LoVo (cell line): ENCODE measurements at places on chromosomes 11 and 22.

DNA sequence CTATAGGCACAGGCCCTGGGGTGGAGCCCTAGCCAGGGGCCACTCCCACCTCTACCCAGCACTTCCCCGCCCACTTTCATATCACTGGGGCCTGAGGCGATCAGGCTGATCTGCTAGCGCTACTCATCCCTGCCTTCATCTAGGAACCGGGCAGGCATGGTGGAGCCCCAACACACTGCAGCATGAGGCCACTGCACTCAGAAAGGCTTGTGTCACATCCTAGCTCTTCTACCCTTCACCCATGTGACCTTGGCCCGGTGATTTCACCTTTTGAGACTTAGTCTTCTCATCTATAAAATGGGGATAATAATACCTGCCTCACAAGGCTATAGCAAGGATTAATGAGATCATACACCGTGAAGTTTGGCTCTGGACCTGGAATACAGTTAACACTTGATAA is 18.1 kb upstream of the GDPD5 start:
- DNase-seq: no peak

GRCh38 chr11:65853246-65853979 is 4.6 kb downstream of the CFL1 start:
- DNase-seq: no peak

- DNase-seq: no peak
Measured at GRCh38 chr22:16806401-16806800, 18.8 kb downstream of the XKR3 start.

DNA sequence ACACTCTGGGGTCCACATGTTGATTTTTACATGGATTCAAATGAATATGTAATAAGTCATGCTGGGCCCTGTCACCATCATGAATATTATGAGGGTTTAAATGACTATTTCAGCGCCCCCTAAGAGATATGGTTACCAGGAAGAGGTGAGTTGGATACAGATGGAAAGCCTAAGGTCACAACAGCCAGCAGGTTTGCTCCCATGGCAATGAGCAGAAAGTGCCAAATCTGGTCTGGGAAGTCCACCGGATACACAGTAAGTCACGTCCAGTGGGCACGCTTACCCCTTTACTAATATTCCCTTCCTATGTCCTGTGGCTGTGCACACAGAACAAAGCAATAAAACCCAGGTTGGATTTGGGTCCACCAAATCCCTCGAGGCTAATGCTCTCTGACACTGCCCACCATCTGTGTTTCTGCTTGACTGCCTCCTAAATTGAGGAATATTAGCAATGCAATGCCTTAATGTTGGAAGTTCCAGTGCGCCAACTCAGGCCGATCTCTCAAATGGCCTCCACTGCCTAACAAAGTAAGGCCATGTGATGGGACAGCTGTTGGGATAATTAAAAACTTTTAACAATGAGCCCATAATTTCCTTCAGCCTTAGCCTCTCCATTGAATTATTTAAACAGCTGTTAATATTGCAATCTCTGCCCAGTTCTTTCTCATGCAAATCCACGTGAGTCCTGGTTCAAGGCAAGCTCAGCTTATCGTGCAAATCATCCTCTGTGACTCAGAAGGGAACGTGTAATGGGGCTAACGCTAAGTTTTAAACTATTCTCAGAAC is 97.6 kb downstream of the SLC1A2 start:
- DNase-seq: no peak

GRCh38 chr11:45079943-45080719 is 66.3 kb upstream of the PRDM11 start:
- DNase-seq: no peak

DNA sequence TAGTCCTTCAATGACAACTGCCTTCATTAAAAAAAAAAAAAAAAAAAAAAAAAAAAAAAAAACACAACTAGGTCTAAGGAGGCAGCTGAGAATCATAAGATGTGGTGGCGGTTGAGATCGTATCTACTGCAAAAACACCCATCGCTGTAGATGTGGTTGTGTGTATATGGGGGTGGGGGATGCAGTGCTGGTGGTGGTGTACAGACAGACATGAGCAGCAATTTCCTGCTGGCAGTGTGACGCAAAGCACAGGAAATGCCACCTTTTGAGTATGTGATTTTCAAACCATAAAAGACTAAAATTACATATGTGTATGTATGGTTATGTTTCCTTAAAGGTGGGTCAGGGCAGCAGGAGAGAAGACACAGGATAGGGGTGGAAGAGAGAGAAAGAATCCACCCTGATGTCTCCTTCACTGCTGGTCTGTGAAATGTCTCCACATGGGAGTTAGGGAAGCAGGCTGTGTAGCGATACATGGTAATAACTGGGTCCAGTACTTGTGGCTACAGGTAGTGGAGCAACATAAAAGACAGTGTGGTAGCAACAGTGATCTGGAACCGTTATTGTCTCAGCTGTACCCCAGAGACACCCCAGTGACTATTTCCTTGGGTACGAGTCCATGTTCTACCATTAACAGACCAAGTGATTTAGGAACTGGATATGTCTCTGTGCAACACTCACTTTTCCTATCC is 57.9 kb downstream of the SYTL2 start:
- DNase-seq: no peak

DNA sequence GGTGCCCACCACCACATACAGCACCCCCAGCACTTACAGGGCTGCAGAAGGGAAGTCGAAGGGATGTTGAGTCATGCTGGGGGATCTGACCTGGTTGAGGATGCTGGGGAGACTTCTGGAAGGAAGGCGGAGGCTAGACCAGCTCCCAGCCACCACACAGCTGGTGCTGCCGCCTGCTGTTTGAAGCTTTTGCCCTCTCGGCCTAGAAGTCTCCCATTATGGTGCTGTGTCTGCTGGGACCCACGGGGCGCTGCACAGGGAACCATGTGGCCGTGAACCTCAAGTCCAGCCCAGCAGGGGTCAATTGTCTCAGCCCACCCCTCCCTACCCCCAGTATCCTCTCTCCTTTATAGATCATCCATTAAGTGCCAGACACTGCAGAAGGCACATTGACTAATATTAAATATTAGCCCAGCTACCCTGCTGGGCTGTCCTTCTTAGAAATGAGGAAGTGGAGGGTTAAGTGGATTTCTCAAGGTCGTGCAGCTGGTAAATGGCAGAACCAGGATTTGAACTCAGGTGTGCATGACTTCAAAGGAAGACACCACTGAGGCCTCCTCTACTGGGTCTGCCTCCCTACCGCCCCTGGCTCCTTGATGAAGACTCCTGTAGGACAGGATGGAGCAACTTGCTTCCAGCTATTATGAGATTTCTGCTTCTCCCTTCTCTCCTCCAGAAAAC is 49.7 kb downstream of the CYTH4 start:
- no peak for DNase-seq

DNA sequence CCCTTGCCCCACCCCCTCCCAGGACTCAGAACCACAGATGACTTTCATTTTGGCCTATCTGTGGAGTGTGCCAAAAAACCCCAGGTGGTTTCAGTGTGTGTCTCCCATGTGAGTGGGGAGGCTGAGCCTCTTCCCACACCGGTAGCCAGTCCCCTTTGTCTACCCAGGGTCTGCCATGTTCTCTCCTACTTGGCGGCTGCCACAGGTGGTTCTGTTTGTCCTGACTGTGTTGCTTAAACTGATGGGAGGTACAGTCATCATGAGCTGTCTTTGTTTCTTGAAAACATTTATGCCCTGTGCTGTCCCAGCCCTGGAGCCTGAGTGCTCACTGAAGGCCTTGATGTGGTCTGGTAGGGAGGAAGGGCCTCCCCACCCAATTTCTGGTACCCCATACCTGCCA is 39.7 kb upstream of the SUSD2 start:
- DNase-seq: no peak

GRCh38 chr22:45254789-45255278 is 14.1 kb upstream of the KIAA0930 start:
- DNase-seq: no peak

DNA sequence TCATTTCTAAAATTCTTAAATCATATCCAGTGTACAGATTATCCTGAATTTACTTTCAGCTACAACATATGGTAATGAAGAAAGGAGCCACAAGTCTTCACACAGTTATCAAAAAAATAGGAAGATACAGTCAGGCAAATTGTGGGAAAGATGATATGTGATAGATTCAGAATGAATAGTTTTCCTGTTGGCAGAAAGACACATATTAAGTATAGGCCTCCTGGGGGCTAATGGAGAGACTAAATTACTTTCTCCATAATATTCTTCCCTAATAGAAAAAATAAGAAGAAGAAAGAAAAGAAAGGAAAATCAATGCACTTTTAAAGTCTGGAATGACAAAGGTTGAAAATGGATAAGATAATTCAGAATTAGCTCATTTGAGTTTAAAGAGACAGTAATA is 2073.5 kb downstream of the LRRC4C start:
- DNase-seq: no peak

GRCh38 chr11:115759622-115760460 is 255.6 kb upstream of the CADM1 start:
- no peak for DNase-seq

- no peak for DNase-seq
Measured at GRCh38 chr11:75733431-75734107, 15.9 kb downstream of the MOGAT2 start.

DNA sequence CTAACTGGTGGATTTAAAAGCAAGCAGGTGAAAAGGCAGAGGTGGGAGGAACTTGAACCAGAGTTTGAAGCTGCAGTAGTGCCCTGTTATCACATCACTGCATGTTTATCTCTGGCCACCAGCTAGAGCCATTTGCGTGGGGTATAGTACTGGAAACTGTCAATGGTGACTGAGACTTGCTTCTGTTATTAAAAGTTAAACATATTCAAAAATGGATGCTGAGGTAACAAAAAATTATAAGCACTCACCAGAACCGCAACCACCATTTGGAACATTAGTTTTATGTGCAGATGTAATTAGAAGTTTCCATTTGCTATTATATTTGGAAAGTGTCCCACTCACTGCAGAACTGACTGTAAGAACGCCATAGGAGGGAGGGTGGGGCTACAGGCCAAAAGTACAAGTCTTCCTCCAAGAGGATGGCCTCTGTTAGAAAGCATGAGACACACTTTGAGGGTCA is 1.2 kb upstream of the CD59 start:
- DNase-seq: no peak

- no peak for DNase-seq
Measured at GRCh38 chr11:77259641-77260040, 41.8 kb downstream of the GDPD4 start.

DNA sequence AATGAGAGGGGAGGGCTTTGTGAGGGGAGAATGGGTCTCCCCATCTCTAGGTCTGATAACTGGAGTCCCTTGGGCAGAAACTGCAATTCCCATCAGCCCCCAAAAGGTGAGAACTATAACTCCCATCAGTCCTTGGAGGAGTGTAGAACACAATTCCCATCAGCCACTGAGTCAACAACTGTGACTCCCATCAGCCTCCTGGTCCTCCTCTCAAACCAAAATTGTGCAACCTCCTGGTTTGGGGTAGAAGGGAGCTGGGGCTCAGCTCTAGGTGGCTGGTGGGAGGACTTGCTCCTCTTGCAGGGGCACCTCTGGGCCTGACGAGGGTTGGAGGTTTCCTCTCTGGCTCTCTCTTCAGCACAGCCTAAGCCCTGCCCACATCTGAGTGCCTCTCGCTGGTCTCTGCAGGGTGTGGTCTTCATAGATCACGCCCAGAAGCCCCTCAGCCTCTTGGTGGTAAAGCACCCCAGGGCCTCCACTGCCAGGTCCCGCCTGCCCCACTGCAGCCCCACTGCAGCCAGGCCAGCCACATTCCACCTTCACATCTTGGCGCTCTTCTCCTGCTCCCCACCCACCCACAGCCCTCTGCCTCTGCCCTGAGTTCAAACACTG is 18.5 kb downstream of the SLC22A12 start:
- DNase-seq: no peak

- DNase-seq: no peak
Measured at GRCh38 chr11:36193290-36193619, 96.0 kb downstream of the COMMD9 start.

DNA sequence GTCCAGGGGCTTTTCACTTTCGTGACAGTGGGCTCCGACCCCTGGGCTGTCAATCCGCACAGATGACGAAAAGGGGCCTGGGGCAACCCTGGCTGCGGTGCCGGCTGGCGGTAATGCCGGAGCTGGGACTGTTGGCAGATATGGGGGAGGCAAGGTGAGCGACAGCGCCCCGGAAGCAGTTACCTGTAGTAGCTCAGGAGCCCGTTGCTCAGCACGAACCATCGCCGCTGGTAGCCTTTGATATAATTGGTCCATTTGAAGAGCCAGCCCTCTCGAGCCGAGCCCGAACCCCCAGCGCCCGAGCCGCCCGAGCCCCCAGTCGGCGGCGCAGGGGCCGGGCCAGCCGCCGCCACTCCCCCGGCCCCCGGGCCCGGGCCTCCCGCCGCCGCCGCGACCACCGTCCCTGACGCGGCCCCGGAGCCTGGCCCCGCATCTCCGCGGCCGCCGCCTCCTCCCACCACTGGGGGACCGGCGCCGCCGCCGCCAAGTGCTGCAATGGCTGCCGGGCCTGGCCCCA is 396 bp downstream of the OSBP start:
- DNase-seq: peak; percentile 63

GRCh38 chr22:46789992-46790391 is 27.5 kb downstream of the TBC1D22A start:
- DNase-seq: no peak
